Breast epithelium (tissue), 4 donors: ENCODE measurements at places on chromosomes 4 and X. TPM values are rescaled to one million over a fixed set of nuclear protein-coding genes. Genes with fewer than 3 reads are reported as not detected.

DNA sequence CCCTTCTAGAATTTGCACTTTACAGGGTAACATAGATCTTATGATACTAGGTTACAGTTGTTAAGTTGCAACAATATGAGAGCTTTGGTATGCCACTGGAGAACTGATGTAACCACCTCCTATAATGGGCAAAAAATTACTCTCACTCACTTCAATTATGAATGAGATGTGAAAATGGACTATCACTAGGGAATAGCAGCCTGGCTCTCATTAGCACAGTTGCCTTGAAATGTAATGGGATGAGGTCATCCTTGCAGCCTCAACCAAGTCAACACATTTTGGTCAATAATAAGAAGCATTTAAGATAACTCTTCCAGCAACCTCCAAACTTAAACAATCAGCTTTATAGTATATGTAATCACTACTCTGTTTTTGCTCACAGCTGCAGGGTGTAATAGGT lies 69.4 kb downstream of the TBC1D9 start:
- H3K27me3 ChIP-seq, result no peaks in the 10 kb centered on the region
- H3K27ac ChIP-seq, result no peak overlapping the region
- no peak overlapping the region for H3K4me3 ChIP-seq
- peaks cover 5% of the 10 kb centered on the region for H3K36me3 ChIP-seq
- peaks cover 14% of the 10 kb centered on the region for H3K4me1 ChIP-seq

GRCh38 chrX:109281483-109282275 lies 200.2 kb downstream of the GUCY2F start:
- H3K27me3 ChIP-seq, result peaks cover 32% of the 10 kb centered on the region
- H3K36me3 ChIP-seq, result no peaks in the 10 kb centered on the region
- no peak for DNase-seq
- H3K4me3 ChIP-seq, result no peak overlapping the region

GRCh38 chrX:7190157-7190556 lies 42.2 kb upstream of the PUDP start:
- H3K27ac ChIP-seq, result no peak overlapping the region
- no peak for DNase-seq
- H3K4me1 ChIP-seq, result no peaks in the 10 kb centered on the region
- no peak overlapping the region for H3K4me3 ChIP-seq
- H3K36me3 ChIP-seq, result no peaks in the 10 kb centered on the region

DNA sequence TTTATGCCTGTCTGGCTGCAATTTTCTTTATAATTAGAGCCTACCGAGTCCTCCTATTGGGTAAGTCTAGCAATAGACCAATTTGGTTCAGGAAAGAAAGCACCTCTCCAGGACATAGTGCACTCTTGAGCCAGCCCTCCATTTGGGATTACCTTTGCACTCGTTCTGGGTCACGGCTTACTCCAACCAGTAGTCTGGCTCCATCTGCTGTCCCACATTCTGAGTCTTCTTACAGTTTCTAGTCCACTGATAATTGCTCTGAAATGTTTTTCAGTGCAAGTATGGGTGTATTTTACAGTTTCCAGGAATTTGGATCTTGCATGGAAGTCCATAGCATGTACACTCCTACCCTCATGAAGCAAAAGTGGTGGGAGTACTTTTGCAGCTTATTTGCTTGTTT lies 34.8 kb upstream of the USP51 start:
- DNase-seq, result no peak
- no peaks in the 10 kb centered on the region for H3K4me1 ChIP-seq
- no peaks in the 10 kb centered on the region for H3K36me3 ChIP-seq
- no peak overlapping the region for H3K27ac ChIP-seq
- peaks cover 64% of the 10 kb centered on the region for H3K27me3 ChIP-seq

DNA sequence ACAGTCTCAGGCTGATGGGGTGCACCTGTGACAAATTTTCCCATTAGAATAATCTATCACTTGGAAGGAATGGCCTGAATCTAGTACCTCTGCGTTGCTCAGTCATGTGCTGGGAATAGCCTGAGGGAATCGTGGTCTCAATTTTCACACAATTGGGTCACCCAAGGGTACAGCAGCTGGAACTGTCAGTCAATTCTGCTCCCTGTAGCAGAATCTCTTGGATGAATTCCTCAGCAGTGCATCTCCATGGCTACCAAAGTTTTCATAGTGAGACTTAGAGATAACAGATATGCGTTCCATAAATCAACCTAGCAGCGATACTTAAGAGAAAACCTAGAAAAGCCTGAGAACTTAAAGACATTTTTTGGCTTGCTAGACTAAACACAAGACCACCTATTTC lies 288.7 kb upstream of the CTSO start:
- no peaks in the 10 kb centered on the region for H3K36me3 ChIP-seq
- no peak overlapping the region for H3K27ac ChIP-seq
- H3K27me3 ChIP-seq, result no peaks in the 10 kb centered on the region

GRCh38 chr4:20616848-20617247 lies 83.4 kb upstream of the PACRGL start:
- H3K27ac ChIP-seq, result no peak overlapping the region
- H3K4me1 ChIP-seq, result no peaks in the 10 kb centered on the region
- no peaks in the 10 kb centered on the region for H3K27me3 ChIP-seq
- H3K4me3 ChIP-seq, result no peak overlapping the region

- H3K4me1 ChIP-seq, result no peaks in the 10 kb centered on the region
- no peak overlapping the region for H3K27ac ChIP-seq
- DNase-seq, result no peak
- H3K4me3 ChIP-seq, result no peak overlapping the region
- no peaks in the 10 kb centered on the region for H3K36me3 ChIP-seq
Measured at GRCh38 chr4:151569650-151570049, 160.7 kb downstream of the FHIP1A start.

DNA sequence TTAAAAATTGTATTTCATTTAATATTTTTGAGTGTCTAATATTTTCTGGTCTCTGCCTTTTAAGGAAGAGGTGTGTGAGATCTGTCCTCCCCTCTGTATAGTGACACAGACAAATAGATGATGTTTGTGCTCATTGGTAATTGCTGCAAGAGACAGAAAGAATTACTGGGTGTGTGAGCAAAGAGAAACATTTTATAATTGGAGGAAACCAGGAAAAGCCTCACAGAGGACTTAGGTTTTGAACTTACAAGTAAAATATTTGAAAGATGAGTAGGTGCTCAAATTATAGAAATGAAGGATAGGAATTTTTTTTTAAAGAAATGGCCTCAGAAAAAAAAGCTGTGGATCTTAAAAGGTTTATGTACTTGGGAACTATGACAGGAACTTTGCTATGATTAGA lies 149.8 kb downstream of the SPCS3 start:
- no peak overlapping the region for H3K4me3 ChIP-seq
- DNase-seq, result no peak
- H3K4me1 ChIP-seq, result no peaks in the 10 kb centered on the region
- no peak overlapping the region for H3K27ac ChIP-seq

GRCh38 chrX:17878028-17878670 lies 17.1 kb upstream of the RAI2 start:
- no peaks in the 10 kb centered on the region for H3K4me1 ChIP-seq
- H3K27me3 ChIP-seq, result peaks cover 6% of the 10 kb centered on the region
- H3K36me3 ChIP-seq, result no peaks in the 10 kb centered on the region
- no peak overlapping the region for H3K4me3 ChIP-seq
- H3K27ac ChIP-seq, result no peak overlapping the region
- DNase-seq, result no peak

- DNase-seq, result no peak
- H3K27me3 ChIP-seq, result no peaks in the 10 kb centered on the region
- H3K4me3 ChIP-seq, result no peak overlapping the region
- H3K36me3 ChIP-seq, result no peaks in the 10 kb centered on the region
- H3K4me1 ChIP-seq, result no peaks in the 10 kb centered on the region
- no peak overlapping the region for H3K27ac ChIP-seq
Measured at GRCh38 chr4:125780747-125781146, 466.0 kb downstream of the FAT4 start.

DNA sequence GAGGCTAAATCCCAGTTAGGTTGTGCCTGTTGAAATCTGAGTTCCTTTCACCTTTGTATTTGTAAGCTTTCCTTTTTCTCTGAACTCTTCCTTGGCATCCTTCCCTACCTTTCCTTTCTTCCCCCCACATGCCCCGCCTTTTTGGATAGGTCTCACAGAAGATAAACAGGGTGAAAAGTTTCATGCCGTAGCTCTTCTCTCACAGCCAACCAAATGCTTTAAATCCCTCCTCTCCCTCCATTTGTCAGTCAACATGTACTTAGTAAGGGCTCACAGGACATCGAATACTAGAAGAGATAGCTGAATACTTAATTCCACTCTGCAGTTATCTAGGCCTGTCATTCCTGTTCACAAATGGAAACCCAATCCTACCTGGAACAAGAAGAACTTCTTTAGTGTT lies 107.1 kb upstream of the BMPR1B start:
- no peak overlapping the region for H3K4me3 ChIP-seq
- no peaks in the 10 kb centered on the region for H3K36me3 ChIP-seq
- no peak for DNase-seq
- H3K27me3 ChIP-seq, result no peaks in the 10 kb centered on the region
- no peaks in the 10 kb centered on the region for H3K4me1 ChIP-seq

The NELFA gene
- total RNA-seq, result 22.0 TPM

The KCND1 gene
- total RNA-seq, result 0.96 TPM

The APBB2 gene
- total RNA-seq, result 192 TPM

The C4orf50 gene
- under 0.01 TPM for total RNA-seq

The P2RY10 gene
- 0.80 TPM for total RNA-seq
